ENCODE measurements at places on chromosomes 2 and 18.
A peak's percentile ranks its signal among the peaks of the same experiment; 100 is the strongest.

- DNase-seq: no peak
Observed at GRCh38 chr2:100900156-100900795, 80.3 kb downstream of the NPAS2 start.

GRCh38 chr2:44866152-44866551, 75.3 kb upstream of the SIX3 start:
- no peak for DNase-seq

DNA sequence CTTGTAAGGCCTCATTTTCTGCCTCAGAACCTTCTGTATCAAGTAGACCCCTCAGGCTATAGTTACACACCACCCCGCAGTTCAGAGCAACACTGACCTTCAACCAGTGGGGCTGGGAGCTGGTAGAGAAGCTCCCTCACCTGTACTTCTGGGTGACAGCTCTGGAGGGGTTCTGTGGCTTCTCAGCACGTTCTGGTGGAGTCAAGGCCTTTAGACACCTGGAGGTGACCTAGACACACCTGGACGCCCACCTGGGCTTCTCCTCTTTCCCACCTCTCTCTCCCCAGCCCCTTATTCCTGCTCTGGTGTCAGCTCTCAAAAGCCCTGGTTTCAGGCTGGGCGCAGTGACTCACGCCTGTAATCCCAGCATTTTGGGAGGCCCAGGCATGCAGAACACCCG, 7.3 kb upstream of the CIB4 start:
- DNase-seq: no peak

- no peak for DNase-seq
Observed at GRCh38 chr2:98394595-98395153, 48.4 kb downstream of the CNGA3 start.

GRCh38 chr2:44689516-44689915, 252.0 kb upstream of the SIX3 start:
- no peak for DNase-seq

- peak; percentile 67 for DNase-seq
Observed at GRCh38 chr2:159755788-159756187, 42.2 kb downstream of the CD302 start.

DNA sequence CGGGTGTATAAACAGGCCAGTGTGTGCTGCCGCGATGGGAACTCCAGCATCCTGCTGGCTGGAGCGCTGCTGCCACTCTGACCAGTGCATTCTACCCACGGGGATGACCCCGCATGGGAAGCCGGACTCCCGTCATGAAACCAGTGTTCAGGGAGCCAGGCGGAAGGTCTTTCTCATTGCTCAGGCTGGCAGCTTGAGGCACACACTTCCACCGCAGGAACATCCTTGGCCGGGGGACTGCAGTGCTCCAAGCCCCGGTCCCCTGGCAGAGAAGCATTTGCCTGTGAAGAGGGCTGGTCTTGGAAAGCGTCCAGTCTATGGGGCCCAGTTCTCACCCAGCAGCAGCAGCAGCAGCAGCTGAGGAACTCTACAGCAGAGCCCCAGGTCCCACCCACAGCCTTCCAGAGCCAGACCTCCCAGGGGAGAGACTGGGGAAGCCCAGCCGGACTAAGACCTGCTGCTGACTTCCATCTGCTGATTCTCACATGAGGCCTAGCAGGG, 235.9 kb downstream of the KLHL29 start:
- DNase-seq: no peak

Measured in kidney glomerular epithelial cell (primary cell).